ENCODE measurements at places on chromosomes 12 and 14.

GRCh38 chr14:87002776-87003175 is 990.2 kb downstream of the GALC start:
- DNase-seq = no peak

DNA sequence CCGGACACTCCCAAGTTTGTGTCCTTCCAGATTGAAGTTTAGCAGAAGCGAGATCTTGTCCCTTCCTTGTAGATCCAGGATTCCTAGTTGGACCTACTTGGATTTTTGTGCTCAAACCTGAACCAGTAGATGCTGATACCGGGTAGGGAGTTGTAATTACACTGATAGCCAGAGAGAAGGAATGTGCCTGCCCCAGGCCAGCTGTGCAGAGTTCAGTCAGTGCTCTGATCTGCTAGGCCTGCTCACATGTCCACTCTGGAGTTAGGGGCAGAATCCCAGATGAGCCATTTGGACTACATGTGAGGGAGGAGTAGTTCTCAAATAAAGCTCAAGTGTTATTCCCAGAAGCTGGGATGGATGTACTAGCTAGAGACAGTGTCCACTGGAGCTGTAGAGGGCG is 65.7 kb downstream of the PRKCH start:
- DNase-seq = no peak

DNA sequence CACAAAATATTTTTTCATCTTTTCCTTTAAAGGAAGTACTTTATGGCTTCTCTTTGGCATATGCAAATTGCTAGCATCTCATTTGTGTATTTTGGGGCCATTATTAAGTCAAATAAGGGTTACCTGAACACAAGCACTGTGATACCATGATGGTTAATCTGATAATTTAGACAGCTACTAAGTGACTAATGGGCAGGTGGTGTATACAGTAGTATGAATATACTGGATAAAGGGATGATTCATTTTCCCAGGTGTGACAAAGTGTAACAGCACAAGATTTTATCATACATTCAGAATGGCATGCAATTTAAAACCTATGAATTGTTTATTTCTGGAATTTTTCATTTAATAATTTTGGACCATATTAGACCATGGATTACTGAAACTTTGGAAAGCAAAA is 27.2 kb upstream of the ANO4 start:
- DNase-seq = no peak

GRCh38 chr14:95389471-95390011 is 69.8 kb upstream of the CLMN start:
- DNase-seq = no peak

DNA sequence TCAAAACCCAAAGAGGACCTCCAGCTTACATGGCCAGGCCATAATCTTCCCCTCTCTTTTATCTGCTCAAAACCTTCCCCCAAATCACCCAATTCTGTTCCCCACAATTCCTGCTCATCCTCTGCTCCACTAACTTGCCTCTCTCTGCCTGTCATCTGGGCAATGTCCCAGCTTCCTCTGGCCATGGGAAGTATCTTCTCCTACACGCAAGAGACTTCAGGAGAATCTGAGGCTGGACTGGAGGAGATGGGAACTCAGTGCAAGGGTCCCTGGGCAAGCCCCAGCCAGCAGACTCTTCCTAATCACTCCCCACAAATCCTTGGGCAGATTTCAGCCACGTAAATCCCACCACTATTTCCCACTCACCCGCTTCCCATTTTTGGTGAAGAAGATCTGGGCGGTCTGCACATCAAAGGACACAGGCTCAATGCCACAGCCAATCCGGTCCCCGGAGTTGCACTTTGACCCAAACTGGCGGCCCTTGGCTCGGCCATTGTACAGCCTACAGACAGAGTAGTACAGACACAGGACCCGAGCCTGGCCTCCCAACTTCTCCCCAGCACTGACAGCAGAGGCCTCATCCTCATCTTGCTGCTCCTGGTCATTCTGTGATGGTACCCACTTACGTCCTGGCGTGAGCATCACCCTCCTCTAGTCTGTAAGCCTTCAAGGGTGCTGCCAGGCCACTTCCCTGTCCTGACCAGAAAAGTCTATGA is 4.7 kb downstream of the SPRYD3 start:
- DNase-seq = no peak

DNA sequence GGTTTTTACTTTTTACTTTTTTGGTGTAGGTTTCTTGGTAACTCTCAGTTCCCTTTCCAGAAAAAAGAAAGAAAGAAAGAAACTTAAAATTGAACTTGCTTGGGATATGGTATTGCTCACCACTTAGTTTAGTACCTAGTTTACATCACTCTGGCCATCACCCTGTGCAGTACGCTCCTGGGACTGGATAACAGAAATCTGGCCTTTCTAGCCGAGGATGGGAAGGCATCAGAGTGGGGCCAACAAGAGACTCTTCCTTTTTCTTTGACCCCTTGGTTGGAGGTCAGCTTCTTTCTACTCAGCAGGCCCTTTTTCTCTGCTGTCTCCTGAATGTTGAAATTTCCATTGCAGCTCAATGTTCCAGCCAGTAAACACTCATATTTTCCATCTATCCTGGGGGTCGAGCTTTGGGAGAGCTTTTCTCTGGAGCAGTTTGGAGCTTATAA is 156.6 kb downstream of the TGFB3 start:
- no peak for DNase-seq

DNA sequence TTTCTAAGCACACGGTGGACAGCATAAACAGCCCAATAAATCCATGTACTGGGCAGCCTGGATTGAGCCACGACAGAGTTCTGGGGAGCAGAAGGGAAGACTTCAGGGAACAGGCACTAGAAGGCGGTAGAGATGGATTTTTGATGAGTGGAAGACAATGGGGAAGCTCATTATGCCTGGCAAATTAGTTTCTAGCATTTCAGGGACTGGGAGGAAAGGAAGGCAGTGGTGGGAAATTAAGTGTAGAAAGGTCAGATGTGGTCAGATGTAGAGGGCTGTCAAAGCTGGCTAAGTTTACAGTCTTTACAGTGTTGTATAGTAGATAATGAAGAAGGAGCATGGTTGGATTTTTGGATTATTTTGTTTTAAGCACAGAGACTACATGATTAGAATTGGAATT is 9.2 kb downstream of the EGLN3 start:
- no peak for DNase-seq

Data from frontal cortex (tissue), 4 donors.